RPMI7951 (cell line): ENCODE measurements at places on chromosomes 1 and 21. TPM values are rescaled to one million over a fixed set of nuclear protein-coding genes. Genes with fewer than 3 reads are reported as not detected.

GRCh38 chr1:79692519-79692918 lies 686.0 kb upstream of the ADGRL4 start:
- DNase-seq: no peak

- DNase-seq: no peak
Observed at GRCh38 chr1:187053876-187054275, 225.1 kb downstream of the PLA2G4A start.

GRCh38 chr21:32587651-32588050 lies 2.3 kb upstream of the TCP10L start:
- DNase-seq: no peak

GRCh38 chr21:42255825-42256224 lies 36.9 kb downstream of the ABCG1 start:
- DNase-seq: no peak

GRCh38 chr1:18919197-18919905 lies 17.0 kb upstream of the ALDH4A1 start:
- DNase-seq: no peak

DNA sequence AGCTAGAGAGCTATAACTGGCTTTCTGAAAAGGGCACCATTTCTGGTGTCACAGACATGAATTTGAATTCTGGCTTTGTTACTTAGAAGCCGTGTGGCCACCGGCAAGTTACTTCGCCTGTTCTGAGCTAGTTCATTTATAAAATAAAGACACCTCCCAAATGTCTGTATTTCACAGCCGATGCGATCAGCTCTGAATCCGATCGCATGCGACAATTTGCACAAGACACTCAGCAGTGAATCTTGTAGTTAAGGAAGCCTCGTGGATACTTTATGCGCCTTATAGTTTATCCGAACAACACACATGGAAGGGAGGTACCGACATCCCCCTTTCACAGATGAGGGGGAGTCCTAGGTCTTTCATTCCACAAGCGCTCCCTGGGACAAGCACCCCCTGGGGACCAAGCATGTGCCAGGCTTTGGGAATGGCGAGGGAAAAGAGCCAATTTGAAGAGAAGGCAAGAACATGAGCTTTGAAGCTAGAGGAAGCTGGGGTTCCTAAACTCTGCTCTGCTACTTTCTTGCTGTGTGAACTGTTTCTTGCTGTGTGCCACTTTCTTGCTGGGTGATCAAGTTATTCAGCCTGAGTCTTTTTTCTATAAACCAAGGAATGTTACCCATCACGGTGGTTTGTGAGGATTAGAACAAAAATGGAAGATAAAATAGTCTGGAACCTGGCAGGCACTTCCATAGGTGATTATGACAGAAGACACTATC lies 3.9 kb downstream of the ID3 start:
- peak; percentile 50 for DNase-seq

DNA sequence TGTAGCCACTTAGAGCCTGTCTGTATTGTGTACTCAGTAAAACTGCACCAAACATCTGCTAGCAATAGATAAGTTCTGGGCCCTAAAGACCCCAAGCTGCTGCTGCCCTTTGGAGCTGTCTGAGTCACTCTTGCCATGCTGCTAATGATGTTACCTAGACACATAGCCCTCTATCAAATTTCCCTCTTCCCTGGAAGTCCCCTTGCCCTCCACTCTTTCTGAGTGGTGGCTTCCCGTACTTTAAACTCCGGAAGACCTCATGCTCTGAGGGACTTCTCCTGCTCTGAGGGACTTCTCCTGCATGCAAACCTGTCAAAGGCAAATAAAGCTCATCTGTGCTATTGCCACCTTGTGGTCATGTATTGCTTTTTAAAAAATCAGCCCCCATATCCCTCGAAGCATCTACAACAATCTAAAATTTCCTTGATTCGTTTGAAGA lies 34.0 kb downstream of the FH start:
- DNase-seq: peak; percentile 32

- DNase-seq: peak; percentile 80
Observed at GRCh38 chr1:9785406-9785805, 38.4 kb downstream of the CLSTN1 start.

DNA sequence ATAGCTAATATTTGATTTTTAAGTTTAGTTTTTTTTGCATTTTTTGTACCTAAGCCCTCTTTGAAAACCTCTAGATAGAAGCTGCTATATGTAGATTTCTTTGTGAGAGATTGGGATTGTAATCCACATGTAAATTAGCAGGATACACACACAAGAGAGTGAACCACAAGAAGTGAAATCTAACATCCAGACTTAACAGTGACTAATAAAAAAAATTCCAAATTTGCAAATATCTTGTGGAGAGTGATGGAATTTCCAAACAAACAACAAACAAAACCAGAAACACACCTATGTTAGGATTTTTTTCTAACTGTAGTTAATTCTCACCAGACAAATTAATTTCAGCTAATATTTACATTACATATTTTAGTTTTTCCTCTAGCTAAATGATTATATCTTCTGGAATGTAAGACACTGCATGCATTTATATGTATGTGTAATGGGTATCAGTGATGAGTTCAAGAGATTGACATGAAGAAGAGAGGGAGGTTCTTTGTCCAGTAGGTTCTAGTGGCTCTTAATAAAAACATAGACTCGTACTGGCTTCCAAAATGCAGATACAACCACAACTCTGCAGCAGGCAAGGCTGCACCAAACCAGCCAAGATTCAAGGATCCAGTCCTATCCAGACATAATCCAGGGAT lies 12.8 kb downstream of the CLDN17 start:
- no peak for DNase-seq

DNA sequence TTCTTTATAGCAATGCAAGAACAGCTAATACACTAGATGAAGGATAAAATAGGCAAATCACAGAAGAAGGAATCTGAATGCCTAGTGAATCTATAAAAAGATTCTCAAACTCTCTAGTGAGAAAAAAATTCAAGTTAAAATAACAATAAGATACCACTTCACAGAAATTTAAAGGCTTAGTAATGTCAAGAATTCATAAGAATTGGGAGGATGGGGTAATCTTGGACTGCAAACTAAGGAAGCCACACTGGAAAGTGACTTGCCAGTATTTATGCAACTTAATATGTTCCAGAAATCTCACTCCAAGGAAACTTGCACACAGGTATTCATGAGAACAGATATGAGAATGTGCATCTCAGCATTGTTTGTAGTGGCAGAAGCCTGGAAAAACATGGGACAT lies 38.9 kb upstream of the PRRC2C start:
- DNase-seq: no peak

- DNase-seq: no peak
Observed at GRCh38 chr1:230515451-230516145, 89.5 kb upstream of the PGBD5 start.

DNA sequence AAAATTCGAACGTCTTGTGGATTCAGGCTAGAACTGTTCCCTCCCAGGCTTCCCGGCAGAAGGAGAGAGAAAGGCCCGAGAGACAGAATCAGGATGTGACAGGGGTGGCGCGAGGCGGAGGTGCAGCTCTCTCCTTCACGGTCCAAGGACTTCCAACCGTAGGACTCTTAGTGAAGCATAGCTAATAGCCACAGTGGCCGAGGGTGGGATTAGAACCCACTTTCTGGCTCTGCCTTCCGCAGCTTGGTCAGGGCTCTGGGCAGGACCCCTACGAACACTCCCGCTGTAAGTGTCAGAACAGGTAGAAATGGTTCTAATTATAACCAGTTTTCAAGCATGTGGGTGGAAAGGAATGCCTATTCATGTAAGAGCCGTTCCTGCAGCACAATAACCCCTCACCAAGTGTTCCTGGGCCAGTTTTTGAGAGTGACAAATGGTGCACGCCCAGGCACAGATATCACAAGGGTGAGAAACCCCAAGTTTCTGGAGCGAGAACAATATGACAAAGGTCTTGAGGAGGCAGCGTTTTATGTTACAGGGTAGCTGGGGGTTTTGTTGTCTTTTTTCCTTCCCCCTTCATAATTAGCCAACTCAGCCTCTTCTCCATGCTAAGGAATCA lies 86.4 kb downstream of the SYF2 start:
- DNase-seq: no peak

DNA sequence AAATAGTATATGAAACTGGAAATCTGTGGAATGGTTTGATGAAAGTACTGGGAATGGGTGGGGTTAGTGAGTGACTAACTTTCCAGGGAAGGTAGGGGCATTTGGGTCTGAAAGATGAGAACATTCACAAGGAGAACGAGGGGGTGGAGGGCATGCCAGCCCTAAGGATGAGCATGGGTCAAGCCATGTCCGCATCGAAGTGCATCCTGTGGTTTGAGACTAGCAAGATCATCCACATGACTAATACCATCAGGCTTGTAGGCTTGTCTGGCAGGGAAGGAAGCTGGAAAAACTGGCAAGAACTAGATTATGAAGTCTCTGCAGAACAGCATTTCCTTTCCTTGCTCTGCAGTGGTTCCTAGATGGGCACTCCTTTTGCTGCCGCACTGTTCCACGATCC lies 70.4 kb upstream of the UBE2U start:
- peak; percentile 99 for DNase-seq

GRCh38 chr1:31662463-31662862 lies 17.8 kb upstream of the PEF1 start:
- DNase-seq: no peak

DNA sequence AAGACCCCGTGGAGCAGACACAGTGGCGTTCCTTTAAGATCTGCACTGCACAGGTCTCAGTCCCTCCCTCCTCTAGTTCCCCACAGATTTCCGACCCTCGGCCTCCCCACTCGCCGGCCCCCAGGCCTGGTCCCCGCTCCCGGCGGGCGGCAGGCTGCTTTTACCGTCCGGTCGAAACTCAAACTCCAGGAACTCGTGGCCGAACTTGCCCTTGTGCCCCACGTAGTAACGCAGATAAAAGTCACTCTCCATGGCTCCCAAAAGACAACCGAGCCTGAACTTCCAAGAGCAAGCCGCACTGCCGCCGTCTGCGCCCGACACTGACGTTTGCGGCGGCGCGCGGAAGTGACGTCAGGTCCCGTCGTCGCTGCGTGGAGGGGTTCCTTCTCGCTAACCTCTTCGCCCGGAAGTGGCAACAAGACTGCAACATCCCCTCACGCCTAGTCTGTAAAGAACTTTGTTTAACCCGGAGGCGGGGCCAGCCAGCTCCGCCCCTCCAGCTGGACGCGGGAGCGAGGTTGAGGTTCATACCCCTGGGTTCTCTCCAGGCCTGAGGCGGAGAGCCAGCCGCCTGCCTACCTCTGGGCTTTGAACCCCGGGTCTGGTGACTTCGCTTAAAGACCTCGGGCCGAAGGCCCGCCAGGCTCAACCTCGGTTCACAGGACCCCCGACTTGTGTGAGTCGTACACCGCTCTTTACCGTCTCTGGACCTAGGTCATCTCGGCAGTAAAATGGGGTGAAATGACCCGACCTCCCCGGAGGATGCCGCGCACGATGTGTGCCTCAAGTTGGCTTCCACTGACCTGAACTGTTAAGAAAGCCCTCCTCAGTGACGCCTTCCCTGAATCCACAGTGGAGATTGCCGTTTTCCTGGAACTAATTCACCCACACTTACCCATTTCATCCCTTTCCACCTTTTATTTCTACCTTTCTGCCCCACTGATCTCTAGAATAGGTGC lies at the start of gene MAGOH:
TSS of gene MAGOH (minus strand) at position 322 of the 959 bp plus-strand sequence. CDS start at position 252, 70 bp downstream.
- DNase-seq: peak; percentile 95

- no peak for DNase-seq
Observed at GRCh38 chr1:105632342-105633196, 1423.9 kb upstream of the PRMT6 start.

DNA sequence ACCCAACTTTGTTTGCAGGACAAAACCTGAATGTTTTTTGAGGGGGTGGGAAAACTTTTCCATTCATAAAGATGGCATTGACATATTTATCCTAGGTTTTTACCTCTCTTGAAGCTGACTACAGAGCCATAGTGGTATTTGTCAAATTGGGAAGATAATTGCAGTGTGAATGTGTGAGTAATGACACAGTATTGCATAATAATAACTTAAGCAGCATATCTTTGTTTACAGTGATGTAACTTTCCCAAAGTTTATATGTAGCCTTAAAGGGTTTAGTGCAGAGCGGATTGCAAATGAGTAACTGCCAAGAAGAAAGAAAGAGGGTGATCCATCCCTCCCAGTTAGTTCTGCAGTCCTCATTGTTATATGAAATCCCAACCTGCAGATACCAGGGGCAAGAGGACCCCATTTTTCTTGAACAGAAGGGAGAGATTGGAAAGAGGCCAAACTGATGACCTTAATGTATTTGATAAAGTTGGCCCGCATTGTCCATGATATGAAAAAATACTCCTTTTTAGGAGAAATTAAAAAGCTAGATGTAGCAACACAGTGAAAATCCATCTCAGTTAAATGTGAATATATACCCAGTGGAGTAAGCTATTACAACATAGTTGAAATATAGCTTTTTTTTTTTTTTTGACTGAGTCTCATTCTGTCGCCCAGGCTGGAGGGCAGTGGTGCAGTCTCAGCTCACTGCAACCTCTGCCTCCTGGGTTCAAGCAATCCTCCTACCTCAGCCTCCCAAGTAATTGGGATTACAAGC lies 23.7 kb upstream of the NFIA start:
- DNase-seq: no peak

- DNase-seq: peak; percentile 53
Observed at GRCh38 chr1:246726881-246727280, 2.7 kb downstream of the SCCPDH start.

GRCh38 chr21:35509001-35509704 lies 460.1 kb upstream of the RUNX1 start:
- no peak for DNase-seq

DNA sequence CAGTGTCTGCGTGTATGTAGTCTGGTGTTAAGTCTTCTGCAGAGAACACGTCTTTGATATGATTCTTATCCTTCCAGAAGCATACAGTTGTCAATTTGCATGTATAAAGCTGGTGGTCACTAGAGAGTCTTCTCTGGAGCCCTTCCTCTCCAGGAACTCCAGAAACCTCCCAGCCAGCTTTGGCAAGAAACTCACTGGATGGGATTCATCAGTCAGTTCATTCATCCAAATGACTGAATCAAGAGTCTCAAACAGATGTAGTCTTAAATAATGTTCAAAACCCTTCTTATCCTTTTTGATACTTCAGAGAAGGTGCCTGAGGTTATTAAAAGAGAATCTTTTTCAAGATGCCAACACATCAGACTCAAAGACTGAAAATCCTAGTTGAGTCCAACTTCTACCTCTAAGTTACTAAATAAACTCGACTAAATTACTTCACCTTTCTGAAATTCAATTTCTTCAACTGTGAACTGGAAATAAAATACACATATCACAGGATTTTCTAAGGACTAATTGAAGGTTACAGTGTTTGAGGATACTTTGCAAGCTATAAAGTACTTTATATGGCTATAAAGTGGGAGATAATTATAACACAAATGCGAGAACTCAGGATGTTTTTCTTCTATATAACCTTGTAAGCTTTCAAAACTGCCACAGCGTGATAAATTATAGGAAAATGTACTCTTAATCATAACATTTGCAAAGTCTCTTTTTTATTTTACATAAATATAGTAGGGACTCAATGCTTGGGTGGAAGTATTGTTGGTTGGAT lies 252.4 kb downstream of the FGGY start:
- DNase-seq: no peak

- DNase-seq: peak; percentile 45
Observed at GRCh38 chr1:113792986-113793385, 19.3 kb downstream of the RSBN1 start.

NECTIN4 gene
- 0.20 TPM in 1 of 2 replicates, not detected in the other for total RNA-seq

LCE1F gene
- total RNA-seq: not detected in 2 replicates

AGT gene
- not detected in 2 replicates for total RNA-seq

GABRD gene
- total RNA-seq: 1.3 TPM in 1 of 2 replicates, not detected in the other

FCGR3A gene
- total RNA-seq: not detected in 2 replicates

LCE2C gene
- not detected in 2 replicates for total RNA-seq

CTTNBP2NL gene
- 9.9 and 11.9 TPM in 2 replicates for total RNA-seq

CNTN2 gene
- total RNA-seq: not detected in 2 replicates
